ENCODE measurements at places on chromosomes 12 and 14.
A peak's percentile ranks its signal among the peaks of the same experiment; 100 is the strongest.

GRCh38 chr14:99822800-99823455 is 29.7 kb downstream of the EML1 start:
- DNase-seq, result no peak

DNA sequence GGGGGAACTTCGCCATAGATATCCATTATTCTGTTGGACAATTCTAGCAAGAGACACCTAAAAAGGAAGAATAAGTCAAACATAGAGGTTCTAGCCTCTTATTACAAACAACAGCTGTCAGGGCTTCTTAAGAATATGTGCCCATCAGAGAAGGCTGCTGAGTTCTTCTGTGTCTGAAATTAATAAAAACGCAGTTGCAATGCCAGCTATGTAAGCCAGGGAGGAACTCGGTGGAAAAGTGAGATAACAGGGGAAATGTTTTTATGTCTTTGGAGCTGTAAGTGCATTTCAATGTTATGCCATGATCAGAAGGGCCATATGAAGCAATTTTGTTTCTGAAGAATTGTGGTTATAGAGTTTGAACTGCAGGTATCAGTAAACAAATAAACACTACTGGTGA is 95.0 kb downstream of the SYT1 start:
- DNase-seq, result no peak

DNA sequence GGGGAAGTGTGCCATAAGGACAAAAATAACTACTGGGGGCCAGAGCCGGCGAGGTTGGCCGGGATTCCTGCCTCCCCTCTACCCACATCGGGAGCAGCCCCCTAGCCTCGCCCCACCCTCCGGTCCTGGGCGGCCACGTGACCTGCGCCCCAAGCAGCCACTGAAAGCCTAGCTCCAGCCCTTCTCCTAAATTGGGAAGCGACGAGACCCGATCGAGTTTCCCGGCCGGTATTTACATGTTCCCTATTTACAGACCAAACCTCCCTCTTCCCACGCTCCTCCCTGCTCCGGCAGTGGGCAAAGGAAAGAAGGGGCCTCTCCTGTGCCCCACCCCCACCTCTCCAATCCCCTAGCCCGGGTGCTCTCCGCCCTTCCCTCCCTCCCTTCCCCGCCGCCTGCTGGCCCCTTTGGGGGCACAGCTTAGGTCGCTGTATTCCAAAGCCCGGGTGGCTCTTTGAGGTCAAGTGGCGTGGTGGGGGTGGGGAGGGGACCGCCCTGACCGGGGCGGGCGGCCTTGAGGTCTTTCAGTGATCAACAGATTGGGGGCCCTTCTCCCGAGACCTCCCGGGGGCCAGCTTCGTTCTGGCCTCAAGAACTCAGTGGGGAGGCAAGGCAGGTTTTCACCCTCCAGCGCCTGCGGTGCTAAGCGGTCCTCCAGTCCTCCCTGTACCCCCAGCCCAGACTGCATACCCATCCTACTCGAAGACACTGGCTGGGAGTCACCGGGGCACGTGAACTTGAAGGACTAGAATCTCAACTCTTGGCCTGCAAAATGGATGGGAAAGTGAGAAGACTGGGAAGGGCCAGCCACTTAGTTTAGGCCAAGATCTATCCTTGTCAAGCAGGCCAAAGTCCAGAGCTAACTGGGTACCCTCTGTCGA is 6.3 kb upstream of the CTDSP2 start:
- no peak for DNase-seq

DNA sequence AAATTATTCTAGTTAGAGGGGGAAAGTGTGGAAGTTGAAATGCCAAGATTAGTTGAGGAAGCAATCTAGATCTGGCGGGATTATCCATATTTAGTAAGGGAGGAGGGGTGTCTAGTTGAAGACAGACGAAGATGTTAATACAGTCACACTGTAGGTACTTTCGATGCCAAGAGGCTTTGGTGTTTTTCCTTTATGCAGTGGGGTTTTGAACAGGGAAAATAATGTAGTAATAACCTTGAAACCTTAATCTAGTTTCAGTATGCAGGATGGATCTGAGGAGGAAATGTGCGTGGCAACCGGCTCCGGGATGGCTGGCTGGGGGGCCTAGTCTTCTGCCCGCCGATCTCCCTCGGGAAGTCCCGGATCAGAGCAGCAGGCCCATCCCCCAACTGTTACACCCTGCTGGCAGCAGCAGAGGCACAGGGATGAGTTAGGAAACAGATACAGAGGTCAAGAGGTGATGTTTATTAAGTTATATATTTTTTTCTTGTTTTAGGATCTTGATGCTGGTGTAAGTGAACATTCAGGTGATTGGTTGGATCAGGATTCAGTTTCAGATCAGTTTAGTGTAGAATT is 27.4 kb downstream of the MDM2 start:
- no peak for DNase-seq

GRCh38 chr14:90093942-90094595 is 32.3 kb downstream of the KCNK13 start:
- DNase-seq, result peak; percentile 93

DNA sequence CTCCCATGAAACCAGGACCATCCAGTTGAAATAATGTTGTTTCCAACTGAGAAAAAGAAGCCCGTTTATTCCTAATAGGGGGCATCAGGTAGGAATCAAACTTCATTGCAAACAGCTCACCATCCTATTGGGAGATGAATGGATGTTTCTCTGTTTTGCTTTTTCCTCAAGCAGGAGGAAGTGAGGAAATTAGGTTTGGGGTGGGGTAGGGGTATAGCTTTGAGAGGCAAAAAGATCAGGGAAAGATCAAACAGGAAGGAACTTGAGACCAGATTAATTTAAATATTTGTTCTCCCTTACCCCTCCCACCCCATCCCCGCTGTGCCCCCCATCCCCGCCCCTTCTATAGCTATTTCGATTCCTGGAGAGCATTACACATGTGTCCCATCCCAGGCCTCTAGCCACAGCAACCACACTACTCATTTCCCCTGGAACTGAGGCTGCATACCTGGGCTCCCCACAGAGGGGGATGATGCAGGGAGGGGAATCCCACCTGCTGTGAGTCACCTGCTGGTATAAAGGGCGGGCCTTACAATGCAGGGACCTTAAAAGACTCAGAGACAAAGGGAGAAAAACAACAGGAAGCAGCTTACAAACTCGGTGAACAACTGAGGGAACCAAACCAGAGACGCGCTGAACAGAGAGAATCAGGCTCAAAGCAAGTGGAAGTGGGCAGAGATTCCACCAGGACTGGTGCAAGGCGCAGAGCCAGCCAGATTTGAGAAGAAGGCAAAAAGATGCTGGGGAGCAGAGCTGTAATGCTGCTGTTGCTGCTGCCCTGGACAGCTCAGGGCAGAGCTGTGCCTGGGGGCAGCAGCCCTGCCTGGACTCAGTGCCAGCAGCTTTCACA is at the start of gene IL23A:
IL23A (plus strand) TSS at position 577 of the 850 bp plus-strand sequence; CDS start at position 738, 161 bp downstream.
- DNase-seq, result peak; percentile 68

DNA sequence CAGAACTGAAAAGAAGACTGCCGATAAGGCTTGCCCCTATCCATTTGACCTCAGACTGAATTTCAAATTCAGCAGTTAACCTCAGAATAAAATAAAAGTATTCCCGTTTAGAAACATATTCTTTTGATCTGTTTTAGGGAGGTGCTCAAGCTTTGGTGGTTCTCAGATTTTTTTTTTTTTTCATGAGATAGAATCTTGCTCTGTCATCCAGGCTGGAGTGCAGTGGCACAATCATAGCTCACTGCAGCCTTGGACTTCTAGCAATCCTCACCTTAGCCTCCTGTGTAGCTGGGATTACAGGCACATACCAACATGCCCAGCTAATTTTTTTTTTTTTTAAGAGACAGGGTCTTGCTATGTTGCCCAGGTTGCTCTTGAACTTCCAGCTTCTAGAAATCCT is 15.5 kb downstream of the AEBP2 start:
- no peak for DNase-seq

GRCh38 chr12:27176765-27177164 is 67.3 kb upstream of the STK38L start:
- DNase-seq, result no peak

GRCh38 chr12:49703647-49704137 is 3.5 kb downstream of the FMNL3 start:
- no peak for DNase-seq

DNA sequence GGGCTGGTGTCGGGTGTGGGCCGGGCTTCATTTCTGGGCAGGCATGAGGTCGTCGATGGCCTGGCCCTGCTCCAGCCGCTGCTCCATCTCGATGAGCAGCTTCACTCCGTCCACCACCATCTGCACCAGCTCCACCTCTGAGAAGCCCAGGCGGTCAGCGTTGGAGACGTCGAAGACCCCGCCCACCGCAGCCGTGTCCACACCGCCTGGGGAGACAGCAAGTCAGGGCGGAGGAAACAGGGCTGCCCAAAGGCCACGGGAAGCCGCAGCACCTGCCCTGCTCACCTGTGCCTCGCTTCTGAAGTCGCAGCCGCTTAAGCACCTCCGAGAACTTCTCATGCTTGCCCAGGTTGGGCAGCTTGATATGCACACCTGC is 2.8 kb downstream of the CKB start:
- no peak for DNase-seq

- no peak for DNase-seq
These were observed 28.5 kb upstream of the KLC1 start for GRCh38 chr14:103600503-103600902.

- no peak for DNase-seq
These were observed 4.9 kb downstream of the CERS5 start for GRCh38 chr12:50162230-50162629.

DNA sequence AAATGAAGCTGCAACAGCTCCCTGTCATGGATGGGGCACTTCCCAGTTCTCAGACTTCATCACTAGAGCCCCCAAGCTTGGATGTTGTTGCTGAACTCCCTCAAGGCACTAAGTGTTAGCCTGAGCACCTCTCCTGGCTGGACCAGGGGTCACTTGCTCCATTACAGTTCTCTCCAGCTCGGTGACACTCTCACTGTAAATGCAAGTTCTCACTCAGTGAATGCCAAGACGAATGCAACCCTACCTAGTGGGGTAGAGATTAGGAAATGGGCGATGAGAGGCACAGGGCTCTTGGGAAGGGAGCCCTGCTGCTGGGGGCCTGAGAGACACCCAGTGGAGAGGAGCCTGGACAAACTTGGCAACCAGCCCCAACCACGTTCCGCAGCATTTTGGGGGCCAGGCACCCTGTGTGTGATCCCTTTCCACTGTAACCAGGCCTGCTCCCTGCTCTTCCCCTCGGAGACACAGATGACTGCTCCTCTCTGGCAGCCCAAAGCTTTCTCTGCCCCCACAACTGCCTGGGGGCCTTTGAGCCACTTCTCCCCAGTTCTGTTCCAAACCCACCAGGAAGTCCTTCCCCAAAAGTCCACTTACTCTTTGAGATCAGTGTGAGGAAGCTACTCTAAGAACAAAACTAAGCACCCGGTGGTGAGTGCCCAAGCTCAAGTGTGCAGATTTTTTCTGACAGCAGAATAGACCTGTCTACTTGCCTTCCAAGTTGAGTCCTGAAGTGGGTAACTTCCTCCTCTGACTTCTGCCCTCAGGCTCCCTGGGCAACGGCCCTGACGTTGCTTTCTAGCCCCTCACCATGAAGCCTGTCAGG is 8.0 kb upstream of the SELPLG start:
- DNase-seq, result peak; percentile 41

- DNase-seq, result peak; percentile 40
These were observed 18.9 kb downstream of the CCDC88C start for GRCh38 chr14:91398707-91399106.

DNA sequence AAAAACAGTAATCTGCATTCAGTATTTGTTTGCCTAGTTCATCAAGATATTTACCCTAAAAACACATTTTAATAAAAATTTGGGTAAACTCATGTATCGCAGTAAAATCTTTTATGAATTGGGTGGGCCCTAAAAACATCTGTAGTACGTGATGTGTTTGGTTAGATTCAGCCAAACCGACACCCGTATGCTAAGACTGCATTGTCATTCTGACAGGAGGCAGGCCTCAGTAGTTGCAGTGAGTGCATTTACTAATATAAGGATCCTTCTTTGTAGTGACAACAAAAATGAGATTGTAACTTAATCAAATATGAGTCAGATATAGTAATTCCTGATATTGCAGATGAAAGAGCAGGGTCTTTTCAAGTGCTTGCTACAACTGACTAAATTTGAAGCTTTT is 191.8 kb downstream of the SLC16A7 start:
- DNase-seq, result no peak

GRCh38 chr14:78254911-78255461 is 84.8 kb downstream of the NRXN3 start:
- peak; percentile 95 for DNase-seq

- DNase-seq, result no peak
These were observed 7.0 kb downstream of the ITGB7 start for GRCh38 chr12:53200107-53200457.

GRCh38 chr14:85991156-85991555 is 461.2 kb downstream of the FLRT2 start:
- DNase-seq, result no peak

GRCh38 chr14:22200977-22201605 is 387.9 kb downstream of the DAD1 start:
- DNase-seq, result no peak

DNA sequence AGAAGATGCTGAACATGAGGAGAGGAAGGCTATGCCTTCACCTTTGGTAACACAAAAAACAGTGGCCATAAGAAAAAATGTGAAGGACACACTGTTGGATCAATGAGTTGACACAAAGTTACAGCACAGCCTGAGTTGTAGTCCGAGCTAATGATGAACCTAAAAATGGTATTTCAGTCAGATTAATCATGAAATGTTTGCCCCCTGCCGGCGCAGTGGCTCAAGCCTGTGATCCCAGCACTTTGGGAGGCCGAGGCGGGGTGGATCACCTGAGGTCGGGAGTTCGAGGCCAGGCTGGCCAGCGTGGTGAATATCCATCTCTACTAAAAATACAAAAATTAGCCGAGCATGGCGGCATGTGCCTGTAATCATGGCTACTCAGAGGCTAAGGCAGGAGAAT is 1.3 kb upstream of the CAPRIN2 start:
- no peak for DNase-seq

GRCh38 chr14:73627151-73627558 is 14.8 kb downstream of the ACOT6 start:
- DNase-seq, result no peak

- no peak for DNase-seq
These were observed 193.0 kb downstream of the TTC8 start for GRCh38 chr14:89017417-89017816.

GRCh38 chr14:85535991-85536832 is 6.3 kb downstream of the FLRT2 start:
- DNase-seq, result peak; percentile 34

DNA sequence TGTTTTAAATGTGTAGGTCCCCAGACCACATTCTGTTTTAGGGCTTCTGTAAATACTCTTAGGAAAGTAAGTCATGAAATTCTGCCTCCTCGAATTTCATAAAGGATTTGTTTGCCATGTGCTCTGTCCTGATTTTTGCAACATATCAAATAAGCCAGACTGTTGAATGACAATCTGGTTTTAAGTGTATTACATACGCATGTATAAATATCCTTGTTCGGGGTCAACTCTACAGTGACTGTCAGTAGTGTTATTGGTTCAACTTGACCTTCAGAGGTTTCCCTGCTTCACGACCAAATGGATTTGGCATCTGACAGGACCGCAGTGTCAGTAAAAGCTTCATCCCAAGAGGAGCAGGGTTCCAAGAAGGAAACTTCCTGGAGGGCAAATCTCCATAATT is 52.7 kb downstream of the PPM1A start:
- no peak for DNase-seq

- DNase-seq, result no peak
These were observed 13.4 kb upstream of the SLC38A4 start for GRCh38 chr12:46839232-46839631.
